CD4-positive, CD25-positive, alpha-beta regulatory T cell (primary cell): ENCODE measurements at places on chromosomes 2 and 18.

DNA sequence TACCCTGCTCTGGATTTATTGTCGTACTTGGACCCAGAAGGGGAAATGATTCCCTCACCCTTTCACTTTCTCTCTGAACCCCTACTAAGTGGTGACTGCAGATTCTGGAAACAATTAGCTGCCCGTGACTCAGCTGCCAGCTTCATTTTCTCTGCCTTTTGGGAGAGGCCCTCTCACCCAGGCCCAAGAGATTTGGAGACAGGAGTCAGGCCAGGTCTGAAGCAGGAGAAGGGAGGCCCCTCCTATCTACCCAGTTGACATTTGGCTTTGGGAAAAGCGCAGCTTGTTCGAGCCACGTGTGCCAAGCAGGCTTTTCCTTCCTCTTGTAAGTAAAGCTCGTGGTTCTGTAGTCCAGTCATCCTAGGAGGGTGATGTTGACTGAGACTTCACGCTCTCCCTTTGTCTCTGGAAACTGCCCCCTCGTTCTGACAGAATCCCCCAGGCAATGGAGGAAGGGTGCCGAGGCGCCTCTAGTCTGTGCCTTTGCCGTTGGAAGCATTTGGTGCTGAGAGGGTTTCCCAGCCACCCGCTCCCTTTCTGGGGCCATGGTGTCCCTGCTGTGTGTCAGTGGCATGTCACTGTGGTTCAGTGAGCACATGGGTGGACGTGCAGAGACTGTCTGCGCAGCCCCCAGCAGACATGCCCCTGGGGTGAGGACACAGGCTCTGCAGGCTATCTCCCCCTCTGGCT is 8.6 kb downstream of the OXER1 start:
- DNase-seq, result no peak

DNA sequence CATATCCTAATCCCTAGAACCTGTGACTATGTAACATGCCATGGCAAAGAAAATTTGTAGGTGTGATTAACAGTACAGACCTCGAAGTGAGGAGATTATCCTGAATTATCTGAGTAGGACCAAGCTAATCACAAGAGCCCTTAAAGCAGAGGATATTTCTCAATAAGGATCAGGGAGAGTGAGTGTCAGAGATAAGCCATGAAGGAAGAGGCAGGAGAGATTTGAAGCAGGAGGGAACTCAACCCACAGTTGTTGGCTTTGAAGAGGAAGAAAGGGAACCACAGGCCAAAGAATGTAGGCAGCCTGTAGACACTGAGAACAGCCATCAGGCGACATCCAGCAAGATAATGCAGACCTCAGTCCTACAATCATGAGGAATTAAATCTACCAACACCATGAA is 229.3 kb downstream of the NBAS start:
- DNase-seq, result no peak

GRCh38 chr2:219184121-219184520 is 6.0 kb downstream of the RETREG2 start:
- no peak for DNase-seq

DNA sequence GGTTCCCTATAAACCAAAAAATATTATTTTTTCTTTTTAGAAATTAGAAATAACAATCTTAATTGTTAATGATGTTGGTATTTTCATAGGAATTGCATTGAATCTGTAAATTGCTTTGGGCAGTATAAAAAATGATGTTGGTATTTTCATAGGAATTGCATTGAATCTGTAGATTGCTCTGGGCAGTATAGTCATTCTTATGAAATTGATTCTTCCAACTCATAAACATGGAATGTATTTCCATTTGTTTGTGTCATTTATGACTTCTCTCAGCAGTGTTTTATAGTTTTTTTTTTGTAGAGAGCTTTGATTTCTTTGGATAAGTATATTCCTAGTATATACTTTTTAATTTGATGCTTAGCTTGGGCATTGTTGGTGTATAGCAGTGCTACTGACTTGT is 82.0 kb upstream of the NT5C1B start:
- DNase-seq, result no peak

DNA sequence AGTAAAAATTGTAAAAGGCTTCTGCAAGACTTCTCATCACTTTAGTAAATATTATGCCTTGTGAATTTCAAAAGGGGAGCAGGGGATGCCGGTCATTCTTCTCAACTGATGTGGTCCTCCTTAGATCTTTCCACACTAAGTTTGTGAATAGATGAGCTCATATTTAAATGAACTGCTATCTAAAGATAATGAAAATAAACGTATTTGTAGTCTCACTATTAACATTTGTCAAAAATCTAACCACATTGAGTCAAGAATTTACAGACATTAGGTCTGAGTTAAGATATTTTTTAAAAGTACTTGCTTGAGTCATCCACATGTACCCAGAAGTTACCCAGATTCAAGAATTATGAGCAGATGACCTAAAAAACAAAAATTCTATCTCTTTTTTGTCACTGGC is 6.5 kb downstream of the PRPF40A start:
- DNase-seq, result no peak

GRCh38 chr2:99891428-99891780 is 251.0 kb downstream of the AFF3 start:
- no peak for DNase-seq

DNA sequence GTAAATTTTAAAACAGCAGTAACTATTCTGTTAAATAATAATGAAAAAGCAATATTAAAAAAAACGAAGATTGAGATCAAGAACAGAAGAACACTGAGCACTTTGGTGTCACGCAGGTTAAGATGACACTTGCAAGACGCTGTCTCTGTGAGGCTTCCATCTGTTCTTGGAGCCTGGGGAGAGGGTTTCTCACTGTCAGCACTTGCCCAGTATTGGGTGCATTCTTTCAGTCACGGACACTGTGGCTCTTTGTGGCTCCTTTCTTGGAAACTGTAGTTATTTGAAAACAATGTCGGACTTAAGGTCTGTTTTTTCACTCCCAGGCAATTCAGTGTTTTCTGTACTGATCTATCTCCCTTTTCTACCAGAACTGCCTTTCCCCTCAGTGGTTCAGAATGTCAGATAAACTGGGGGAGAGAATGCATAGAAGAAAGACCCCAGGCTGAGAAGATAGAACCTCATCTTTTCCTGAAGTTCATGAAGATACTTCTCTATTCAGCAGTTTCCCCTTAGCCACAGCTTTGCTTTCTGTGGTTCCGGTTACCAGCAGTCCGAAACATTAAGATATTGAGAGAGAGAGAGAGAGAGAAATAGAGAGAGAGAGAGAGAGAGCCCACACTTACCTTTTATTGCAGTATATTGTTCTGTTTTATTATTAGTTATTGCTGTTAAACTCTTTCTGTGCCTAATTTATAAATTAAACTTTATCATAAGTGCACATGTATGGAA is 283.3 kb downstream of the DCDC2C start:
- DNase-seq, result no peak

DNA sequence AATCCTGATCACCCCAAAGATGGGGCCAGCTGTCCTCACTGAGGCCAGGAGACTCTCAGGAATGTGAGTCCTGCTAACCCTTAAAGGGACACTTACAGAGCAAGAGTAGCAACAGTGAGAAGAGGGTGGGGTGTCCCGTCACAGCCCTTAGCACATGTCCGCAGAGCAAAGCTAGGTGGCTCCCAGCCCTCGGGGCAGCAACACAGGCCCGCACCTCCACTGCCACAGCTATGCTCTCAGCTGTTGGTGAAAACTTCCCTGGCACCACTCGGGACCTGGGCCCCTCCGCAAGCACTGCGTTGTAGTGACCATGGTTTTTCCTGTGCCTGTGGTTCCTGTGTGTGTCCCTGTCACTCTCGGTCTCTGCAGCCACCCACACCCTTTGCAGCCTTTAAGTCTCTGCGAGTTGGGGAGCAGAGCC is 76.4 kb upstream of the UXS1 start:
- DNase-seq, result no peak

DNA sequence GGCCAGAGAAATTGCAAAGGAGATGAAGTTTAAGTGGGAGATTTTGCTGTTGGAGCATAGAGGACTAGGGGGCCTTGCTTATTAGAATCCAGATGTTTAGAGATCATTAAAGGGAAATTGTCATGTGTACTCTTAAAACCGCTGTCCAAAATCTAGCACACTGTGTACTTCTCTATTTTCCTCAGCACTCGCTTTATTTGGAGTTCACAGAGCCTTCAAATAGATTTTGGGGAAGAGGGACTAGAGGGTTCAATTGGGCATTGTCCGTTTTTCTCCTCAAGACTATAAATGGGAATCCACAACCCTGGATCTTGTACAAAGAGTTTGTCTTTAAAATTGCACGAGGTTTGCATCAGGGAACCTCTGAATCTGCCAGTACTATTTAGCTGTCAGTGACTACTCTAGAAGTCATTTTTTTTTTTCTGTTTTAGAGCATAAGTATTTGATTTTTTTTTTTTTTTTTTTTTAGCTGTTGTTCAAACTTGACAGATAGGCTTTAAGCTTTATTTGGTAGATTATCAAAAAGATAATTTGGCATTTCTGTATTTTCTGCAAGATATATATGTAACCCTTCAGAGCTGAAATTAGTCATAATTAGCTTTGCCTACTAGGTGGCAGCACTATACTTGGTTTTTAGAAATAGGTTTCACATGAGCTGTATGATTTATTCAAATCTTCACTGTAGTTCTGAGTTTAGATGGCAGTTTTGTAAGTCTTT is 14.2 kb downstream of the PMS1 start:
- no peak for DNase-seq

- DNase-seq, result no peak
Observed at GRCh38 chr2:218401890-218402289, 2.2 kb downstream of the CTDSP1 start.

GRCh38 chr2:29260142-29260772 is 145.0 kb downstream of the CLIP4 start:
- DNase-seq, result no peak

DNA sequence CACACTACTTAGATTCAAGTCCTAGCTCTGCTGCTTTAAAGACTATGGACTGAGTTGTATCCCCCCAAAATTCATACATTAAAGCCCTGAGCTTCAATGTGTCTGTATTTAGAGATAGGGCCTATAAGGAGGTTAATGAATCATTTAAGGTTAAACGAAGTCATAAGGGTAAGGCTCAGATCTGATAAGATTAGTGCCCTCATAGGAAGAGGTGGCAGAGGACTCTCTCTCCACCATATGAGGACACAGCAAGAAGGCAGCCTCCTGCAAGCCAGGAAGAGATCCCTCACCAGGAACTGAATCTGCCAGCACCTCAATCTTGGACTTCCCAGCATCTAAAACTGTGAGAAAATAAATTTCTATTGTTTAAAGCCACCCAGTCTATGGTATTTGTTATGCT is 3.1 kb upstream of the CYTIP start:
- DNase-seq, result no peak

GRCh38 chr2:216635171-216635570 is 2.0 kb downstream of the IGFBP2 start:
- no peak for DNase-seq

DNA sequence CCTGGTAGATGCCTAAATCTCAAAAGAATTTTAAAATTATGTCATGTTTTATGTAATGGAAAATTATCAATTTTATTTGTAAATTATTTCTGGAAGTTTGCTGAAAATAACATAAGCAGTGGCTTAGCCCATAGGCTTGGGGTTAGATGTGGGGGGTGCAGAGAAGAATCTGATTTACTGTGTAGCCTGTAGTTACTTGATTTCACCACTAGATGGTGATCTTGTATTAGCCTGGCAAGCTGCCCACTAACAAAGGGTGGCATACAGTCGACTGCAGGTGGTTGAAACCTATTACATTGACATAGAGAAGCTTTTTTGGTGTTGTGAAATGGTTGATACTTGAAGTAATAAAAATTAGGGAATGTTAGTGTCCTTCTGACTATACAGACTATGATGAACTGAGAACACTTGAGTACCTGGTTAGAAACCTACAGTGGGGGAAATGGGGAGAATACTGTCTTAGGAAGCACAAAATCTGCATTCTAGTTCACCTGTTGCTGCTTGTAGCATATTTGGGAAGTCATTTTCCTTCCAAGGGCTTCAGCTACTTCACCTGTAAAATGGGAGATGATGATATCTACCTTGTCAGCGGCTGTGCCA is 191.0 kb upstream of the LHCGR start:
- DNase-seq, result peak; percentile 44

DNA sequence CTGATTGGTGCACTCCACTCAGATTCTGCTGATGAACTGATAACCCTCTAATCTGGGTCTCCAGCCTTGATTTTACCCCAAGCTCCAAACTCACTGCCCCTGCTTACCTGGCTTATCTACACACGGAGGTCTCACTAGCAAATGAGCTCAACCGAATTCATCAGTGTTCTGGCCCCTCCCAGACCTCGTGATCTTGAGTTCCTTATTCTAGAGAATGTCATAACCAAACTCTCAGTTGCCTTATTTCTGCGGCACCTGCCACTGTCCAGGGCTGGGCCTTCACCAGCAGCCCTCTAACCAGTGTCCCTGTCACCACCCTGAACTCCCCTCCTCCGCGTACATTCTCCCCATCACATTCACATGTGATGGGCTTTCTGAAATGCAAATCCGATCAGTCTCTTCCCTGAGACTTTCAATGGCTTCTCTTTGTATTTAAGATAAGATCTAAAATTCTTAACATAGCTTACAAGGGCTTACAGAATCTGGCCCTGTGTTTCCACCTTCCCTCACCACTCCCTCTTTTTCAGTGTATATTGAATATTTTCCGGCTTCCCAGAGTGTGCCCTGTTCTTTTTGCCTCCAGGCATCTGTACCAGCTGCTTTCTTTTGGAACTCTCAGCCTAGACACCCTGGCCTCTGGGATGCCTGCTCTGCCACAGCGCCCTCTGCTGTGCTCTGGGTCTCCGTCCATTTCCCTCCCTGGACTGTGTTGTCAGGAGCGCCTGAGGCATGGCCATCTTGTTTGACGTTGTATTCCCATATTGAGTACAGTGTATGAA is 31.1 kb downstream of the NAB1 start:
- DNase-seq, result peak; percentile 52

DNA sequence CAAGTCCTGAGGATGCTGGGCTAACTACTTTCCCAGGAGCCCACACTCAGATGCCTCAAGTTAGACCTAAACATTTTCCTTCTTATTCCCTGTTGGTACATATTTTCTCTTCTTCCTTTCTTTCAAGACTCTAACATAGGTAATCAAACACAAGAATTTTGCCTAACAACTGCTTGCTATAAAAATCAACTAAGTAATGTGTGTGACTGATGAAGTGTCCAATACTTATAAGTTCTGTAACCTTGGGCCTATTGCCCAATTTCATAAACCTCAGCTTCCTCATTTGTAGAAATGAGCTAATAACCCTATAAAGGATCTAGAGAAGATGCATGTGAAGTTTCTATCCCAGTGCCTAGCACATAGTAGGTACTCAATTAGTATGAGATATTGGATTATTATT is 31.6 kb upstream of the PIK3C3 start:
- DNase-seq, result no peak

GRCh38 chr18:10519999-10520935 is 5.6 kb upstream of the NAPG start:
- peak; percentile 41 for DNase-seq

- DNase-seq, result no peak
Observed at GRCh38 chr18:48317781-48318381, 91.3 kb downstream of the ZBTB7C start.

GRCh38 chr2:102634831-102635241 is 15.5 kb downstream of the SLC9A2 start:
- DNase-seq, result no peak

DNA sequence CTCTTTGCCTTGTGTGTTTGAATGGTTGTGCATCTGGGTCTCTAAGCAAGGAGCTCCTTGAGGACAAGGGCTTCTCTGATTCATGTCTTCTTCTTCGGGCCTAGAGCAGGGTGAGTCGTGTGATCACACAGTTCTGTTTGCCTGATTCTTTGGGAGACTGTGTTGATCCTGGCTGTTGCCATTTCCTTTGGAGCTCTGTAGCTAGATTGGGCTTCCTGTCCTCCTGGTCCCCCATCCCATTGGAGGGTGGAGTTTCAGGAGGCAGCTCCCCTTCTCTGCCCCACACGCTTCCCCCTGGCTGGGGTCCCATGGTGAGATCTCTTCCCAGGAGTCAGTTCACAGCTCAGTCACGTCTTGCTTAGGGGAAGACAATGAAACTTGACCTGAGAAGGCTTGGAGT is 92.8 kb downstream of the TRIB2 start:
- DNase-seq, result no peak
